ENCODE measurements at places on chromosomes 7 and 10. TPM values are rescaled to one million over a fixed set of nuclear protein-coding genes. Genes with fewer than 3 reads are reported as not detected.

Gene SPDYE9
- total RNA-seq: not detected

Gene TMEM72
- total RNA-seq: not detected

Gene TMEM140
- 12.8 TPM for total RNA-seq

GRCh38 chr7:2437136-2437535 lies 33.7 kb downstream of the CHST12 start:
- no peak for DNase-seq

DNA sequence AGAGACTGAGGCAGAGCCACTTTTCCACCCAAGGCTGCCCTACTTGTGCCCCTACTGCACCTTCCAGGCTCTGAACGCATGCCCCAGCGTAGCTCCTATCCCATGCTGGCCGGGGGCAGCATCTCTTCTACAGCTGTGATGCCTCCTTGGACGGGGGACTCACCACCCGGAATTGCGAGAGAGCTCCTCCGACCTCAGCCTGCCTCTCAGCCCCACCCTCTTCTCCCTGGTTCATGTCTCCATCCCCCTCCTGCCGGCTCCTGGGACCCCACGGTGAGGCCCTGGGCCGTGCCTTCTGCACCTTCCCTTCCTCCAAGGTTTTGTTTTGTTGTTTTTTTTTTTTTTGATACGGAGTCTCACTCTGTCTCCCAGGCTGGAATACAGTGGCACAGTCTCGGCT lies 112.4 kb downstream of the MICALL2 start:
- no peak for DNase-seq

DNA sequence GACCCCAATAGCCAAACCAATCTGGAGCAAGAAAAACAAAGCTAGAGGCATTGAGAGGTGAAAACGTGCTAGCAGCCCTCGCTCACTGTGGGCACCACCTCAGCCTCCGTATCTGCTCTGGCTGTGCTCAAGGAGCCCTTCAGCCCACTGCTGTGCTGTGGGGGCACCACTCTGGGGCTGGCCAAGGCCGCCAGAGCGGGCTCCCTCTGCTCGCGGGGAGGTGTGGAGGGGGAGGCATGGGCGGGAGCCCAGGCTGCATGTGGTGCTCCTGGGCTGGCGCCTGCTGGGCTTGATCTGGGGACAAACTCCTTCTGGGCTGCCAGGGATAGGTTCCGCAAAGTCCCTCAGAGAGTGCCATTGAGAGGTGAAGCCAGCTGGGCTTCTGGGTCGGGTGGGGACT lies 1002.0 kb downstream of the GATA3 start:
- no peak for DNase-seq

GRCh38 chr10:72098301-72098835 lies 10.0 kb upstream of the SPOCK2 start:
- DNase-seq: no peak

DNA sequence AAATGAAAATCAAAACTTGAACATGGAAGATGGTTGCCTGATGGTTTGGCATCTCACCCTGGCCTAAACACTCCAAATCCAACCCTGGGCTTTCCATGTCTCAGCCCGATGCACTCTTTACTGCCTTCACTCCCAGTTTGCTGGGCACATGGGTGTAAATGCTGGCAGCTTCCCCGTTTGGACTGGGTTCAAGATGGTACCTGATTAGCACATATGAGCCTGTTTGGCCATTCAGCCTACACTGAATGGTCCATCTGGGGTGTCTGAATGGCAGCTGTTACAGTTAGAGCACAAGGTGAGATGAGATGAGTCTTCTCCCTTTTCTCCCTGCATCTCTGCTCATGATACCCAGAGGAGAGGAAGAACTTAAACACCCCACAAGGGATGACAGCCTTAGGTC lies 37.1 kb downstream of the ATXN7L1 start:
- DNase-seq: no peak

DNA sequence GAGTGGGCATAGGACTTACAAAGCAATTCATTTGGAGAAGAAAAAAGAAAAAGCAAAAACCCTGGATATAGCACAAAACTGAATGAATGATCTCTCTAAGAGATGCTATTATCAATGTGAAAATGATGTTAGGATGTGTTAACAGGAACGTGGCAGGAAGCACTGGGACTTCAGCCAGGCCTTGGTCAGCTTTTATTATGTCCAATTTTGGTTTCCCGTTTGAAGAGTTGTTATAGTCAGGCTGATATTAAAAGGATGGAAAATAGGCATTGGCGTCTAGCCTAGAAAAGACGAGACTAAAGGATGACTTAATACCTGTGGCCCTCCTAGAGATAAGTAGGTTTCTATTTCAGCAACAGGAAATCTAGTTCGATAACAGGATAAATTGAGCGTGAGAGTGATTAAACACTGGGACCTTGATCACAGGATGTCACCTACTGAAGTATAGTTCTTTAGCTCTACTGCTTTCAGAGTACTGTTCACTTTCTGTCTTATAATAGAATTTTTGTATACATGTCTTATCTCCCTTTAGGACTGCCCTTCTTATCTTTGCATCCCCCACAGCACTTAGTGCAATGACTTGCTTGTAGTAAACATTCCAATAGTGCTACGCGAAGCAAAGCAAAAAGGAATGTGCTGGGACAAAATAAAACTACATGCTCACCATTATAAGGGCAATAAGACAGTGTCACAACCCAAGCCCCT lies 99.8 kb upstream of the AGBL3 start:
- no peak for DNase-seq

Measured in activated naive CD8-positive, alpha-beta T cell treated with anti-CD3 and anti-CD28 coated beads for 36 hours (primary cell).